ENCODE measurements at places on chromosomes 12 and 14.

GRCh38 chr14:32826404-32827082 lies 112.1 kb upstream of the NPAS3 start:
- no peak for DNase-seq

GRCh38 chr12:103518899-103519298 lies 23.1 kb upstream of the C12orf42 start:
- no peak for DNase-seq

GRCh38 chr12:69947897-69948296 lies 122.9 kb downstream of the MYRFL start:
- DNase-seq, result no peak

DNA sequence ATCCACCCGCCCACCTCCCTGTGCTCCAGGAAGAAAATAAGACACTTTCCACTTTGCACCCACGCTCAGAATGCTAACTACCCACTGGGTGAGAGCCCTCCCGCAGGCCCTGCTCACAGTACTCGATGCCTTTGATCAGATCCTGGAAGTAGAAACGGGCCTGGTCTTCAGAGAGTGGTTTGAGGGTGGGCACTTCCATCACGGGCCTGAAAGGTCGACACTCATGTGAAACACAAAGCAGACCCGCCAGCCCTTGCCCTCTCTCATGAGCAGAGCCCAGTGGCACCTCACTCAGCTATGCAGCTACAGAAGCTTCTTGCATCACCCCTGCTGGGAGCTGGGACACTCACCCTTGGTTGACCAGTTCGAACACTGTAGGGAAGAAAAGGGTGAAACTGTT lies 41.1 kb downstream of the CAMKK2 start:
- DNase-seq, result no peak

- no peak for DNase-seq
These were observed 8.3 kb upstream of the TBX5 start for GRCh38 chr12:114414031-114414865.

GRCh38 chr14:36174767-36175424 lies 1.6 kb downstream of the PTCSC3 start:
- no peak for DNase-seq

GRCh38 chr12:79393842-79394241 lies 296.9 kb downstream of the PAWR start:
- DNase-seq, result no peak

- no peak for DNase-seq
These were observed 161.5 kb downstream of the NUAK1 start for GRCh38 chr12:105977236-105977635.

GRCh38 chr14:44271637-44272036 lies 235.4 kb downstream of the FSCB start:
- DNase-seq, result no peak

DNA sequence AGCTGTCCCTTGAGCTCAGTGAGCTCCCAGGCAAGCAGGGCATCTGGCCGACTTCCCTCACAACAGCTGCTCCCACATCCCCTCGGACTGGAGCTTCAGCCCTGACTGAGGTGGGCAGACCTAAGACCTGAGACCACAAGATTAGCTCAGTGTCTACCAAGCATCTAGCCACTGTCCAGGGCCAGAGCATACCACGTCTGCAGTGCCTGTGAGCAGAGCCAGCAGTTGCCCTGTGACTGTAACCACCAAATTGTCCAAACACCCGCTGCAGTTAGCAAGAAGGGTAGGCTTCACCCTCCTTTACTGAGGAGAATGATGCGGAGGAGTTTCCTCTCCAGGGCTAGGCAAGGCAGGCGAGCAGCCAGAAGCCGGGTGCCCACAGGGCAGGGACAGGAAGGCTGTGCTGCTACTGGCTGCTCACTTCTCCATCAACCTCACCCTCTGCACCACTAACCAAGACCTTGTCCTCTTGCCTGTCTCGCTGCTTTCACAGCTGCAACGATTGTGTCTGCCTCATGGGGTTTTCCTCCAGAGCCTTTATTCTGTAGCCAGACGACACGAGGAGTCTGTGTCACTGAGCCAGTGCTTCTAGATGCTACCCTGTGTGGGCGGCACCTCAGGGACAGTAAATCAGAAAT lies 53.9 kb downstream of the ANAPC7 start:
- no peak for DNase-seq

DNA sequence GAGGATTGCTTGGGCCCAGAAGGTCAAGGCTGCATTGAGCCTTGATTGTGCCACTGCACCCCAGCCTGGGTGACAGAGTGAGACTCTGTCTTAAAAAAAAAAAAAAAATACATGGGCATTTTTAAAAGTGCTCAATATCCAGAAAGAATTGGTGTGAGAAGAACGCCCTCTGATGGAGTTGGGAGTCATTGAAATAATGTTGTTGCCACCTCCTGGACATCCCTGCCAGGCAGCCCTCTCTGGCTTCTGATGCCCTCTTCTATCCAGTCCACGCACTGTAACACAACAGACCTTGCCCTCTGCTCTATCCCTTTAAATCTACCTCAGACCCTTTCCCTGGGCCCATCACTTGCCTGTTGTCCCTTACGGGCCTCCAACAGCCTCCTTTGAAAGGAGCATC lies 4.9 kb downstream of the PTGDR start:
- no peak for DNase-seq

DNA sequence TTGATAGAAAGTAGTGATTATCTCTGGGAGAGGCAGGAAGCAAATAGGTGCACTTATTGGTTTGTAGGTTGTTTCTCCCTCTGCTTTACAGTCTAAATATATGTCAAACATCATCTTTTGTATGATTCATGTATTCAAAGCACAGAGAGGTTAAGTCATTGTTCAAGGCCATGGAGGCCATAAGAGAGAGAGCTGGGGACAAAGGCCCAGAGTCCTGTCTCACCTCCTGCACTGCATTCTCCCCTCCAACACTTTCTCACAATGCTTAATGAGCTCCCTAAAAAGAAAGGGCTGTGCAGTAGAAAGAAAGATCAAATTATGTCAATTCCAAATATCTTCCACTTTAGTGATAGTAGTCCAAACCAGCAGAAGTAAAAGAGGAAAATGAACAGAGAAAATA lies 180.4 kb upstream of the DIO3 start:
- no peak for DNase-seq

Measured in NCI-H2081 treated with DMSO at 0.1 percent for 48 hours (cell line).